ENCODE measurements at places on chromosomes 7 and 10.

GRCh38 chr10:17647326-17647725 is 3.4 kb downstream of the STAM start:
- DNase-seq, result no peak

DNA sequence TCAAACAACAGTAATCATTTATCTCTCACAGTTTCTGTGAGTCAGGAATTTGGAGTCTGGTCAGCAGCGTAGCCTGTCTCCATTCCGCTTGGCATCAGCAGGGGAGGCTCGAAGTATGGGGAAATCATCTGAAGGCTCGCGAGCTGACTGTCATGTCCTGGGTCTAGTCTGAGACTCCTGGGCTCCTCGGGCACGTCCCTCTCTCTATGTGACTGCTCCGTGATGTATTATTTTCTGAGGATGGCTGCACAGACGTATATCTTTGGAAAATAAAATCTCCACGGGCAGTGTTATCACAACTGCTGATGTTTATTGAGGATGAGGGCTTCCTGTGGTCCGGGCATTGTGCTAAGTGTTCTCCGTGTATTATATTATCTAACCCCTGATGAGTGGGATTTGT is 23.3 kb upstream of the PCGF5 start:
- no peak for DNase-seq

GRCh38 chr7:128792471-128793180 is 858 bp downstream of the CCDC136 start:
- no peak for DNase-seq

GRCh38 chr10:58618158-58618676 is 105.5 kb downstream of the BICC1 start:
- DNase-seq, result no peak

- DNase-seq, result no peak
Observed at GRCh38 chr10:124259139-124259825, 159.4 kb downstream of the OAT start.

DNA sequence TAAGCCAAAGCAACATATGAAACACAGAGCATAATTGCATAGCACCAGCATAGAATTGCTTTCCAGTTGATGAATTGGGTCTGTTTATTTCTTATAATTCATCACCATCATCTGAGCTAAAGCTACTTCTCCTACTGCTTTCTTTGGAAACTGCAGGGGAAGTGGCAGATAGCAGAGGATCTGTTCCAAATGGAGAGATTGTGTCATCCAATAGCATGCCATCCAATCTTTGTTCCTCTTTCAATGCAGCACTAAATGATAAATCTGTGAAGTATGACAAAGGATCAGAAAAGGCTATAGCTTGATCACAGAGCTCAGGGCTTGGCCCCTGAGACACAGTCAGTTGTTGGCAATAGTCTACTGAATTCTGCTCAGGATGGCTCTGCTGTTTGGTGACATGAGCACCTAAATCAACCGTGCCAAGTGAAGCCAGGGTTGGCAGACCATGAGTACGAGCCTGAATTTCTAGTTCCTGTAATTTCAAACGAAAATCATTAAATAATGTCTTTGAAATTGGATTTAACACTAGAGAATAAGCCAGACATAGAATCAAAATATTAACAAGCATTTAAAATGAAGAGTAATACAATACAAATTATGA is 90.0 kb downstream of the TFEC start:
- no peak for DNase-seq

DNA sequence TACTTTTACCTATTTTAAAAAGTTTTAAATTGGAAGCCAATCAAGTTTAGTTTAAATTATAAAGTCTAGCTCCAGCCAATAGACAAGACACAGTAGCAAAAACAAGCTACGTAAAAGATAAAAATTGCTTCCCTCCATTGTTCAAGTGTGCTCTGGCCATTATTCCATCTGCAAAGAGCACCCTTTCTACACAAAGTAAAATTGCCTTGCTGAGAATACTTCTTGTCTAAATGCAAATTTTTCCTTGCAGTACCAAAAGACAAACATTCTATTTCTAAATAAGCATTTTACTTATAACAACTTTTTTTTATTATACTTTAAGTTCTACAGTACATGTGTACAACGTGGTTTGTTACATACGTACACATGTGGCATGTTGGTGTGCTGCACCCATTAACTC is 75.9 kb upstream of the ZNF746 start:
- no peak for DNase-seq

DNA sequence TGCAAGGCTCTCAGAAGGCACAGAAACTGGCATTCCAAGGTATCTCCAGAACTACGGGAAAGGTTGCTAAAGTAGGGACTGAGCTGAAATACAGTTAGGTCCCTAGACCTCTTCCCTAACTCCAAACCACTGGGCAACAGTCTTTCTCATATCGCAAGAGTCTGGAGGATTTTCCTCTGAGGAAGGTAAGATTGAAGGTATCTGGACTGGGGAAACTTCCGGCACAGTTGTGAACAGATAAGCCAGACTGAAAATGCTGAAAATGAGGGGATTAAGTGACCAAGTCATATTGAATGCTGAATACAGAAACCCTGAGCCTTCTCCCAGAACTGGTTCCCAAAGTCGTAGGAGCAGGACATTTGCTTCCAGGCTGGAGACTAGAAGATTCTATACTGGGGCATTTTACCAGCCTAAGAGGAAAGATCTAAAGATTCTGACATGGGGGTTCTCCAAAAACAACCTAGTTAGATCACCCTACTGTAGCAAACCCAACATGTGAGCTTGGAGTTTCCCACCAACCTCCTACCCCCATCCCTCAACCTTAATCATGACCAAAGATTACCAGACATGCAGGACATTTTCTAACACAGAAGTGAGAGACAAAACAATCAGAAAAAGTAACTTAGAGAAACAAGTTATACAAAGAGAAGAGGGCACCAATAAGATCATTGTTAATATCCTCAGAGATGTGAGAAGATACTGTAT is 2.8 kb upstream of the PRRT4 start:
- DNase-seq, result no peak

- no peak for DNase-seq
Observed at GRCh38 chr10:121735263-121735662, 137.0 kb upstream of the FGFR2 start.

- no peak for DNase-seq
Observed at GRCh38 chr10:112532189-112532588, 85.2 kb downstream of the VTI1A start.

GRCh38 chr7:16504019-16504418 is 22.6 kb upstream of the LRRC72 start:
- DNase-seq, result no peak

- DNase-seq, result no peak
Observed at GRCh38 chr10:119190353-119190752, 11.7 kb upstream of the PRDX3 start.

DNA sequence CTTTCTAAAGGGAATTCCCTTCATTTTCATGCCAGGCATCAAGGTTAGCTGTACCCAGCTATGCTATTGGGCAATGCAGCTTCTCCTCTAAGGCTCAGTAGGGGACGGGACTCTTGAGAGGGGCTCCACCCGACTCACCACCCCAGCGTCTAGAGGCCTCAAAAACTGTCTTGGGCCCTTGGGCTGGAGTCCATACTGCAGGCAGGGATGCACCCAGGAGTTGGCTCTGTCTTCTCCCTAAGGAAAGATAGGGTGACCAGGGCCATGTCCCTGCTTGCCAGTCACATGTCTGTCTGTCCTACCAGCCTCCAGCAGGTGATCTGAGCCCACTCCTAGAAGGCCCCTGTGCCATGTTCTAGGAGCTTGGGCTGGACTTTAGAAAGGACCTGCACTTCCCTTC is 1.2 kb downstream of the OPN4 start:
- DNase-seq, result no peak

DNA sequence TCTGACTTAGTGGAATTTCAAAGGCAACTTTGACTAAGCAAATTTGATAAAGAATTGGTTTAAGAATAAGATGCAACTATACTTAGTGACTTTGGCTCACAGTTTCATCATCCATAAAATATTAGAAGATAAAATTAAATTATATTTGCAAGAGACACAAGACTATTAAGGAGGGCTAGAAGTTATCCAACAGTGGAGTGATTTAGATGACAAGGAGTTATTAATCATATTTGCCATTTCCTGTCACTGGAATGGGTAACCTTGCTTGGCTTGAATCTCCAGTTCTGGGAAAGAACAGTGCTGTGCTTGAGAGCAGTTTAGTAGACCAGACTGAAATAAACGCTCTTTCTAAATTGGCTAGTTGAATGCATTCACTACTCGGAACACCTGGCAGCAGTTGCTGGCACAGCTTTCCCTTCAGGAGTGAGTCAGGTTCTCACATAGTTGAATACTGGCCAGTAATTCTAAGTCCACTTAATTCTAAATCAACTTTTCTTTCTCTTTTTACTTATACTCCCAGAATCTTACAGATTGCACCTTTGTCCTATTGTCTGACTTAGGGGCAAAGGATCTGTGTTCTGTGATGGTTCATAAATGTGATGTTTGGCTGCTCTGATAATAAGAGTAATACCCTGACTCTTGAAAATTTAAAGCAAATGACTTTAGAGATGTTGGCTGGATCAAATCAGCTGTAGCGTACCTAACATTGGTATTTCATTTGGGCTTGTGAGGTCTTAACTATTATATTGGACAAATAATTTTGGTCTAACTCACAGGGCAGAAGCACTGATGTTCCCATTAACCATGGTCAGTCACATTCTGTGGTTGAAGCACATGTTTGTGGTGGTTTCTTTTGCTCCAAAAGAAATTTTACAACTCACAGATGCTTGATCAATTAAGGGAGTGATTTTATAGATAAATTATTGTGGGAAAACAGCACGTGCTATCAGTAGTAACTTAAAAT is 16.6 kb downstream of the STMP1 start:
- no peak for DNase-seq

- DNase-seq, result no peak
Observed at GRCh38 chr7:33079763-33080690, 17.5 kb upstream of the NT5C3A start.

GRCh38 chr7:3157566-3158287 is 114.1 kb upstream of the CARD11 start:
- no peak for DNase-seq

GRCh38 chr7:67947646-67948045 is 951.0 kb downstream of the TYW1 start:
- DNase-seq, result no peak

GRCh38 chr10:121873236-121873635 is 54.6 kb downstream of the ATE1 start:
- DNase-seq, result no peak

GRCh38 chr10:111200505-111201186 is 123.8 kb downstream of the ADRA2A start:
- no peak for DNase-seq

- DNase-seq, result no peak
Observed at GRCh38 chr7:100077205-100077604, 4.3 kb downstream of the ZNF3 start.

GRCh38 chr10:89421018-89421476 is 6.7 kb downstream of the IFIT5 start:
- no peak for DNase-seq

- DNase-seq, result no peak
Observed at GRCh38 chr10:84196083-84196482, 1.7 kb downstream of the CDHR1 start.

- no peak for DNase-seq
Observed at GRCh38 chr10:121002586-121003205, 151.5 kb downstream of the WDR11 start.

DNA sequence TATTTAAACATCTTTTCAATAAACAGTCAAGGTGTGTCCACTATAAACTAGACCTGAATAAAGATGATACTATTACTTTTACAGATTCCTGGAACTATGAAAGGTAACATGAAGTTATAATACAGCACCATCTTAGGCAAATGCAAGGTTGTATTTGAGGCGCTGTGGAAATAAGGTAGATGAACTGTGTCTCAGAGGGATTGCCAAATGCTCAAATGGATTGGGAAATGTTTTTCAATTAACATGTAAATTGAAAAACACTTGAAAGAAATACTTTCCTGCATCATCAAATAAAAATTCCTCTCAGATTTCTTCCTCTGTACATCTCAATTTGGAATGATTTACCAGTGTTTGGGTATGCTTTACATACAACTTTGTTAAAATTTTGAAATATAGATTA is 139.4 kb downstream of the DKK1 start:
- no peak for DNase-seq

DNA sequence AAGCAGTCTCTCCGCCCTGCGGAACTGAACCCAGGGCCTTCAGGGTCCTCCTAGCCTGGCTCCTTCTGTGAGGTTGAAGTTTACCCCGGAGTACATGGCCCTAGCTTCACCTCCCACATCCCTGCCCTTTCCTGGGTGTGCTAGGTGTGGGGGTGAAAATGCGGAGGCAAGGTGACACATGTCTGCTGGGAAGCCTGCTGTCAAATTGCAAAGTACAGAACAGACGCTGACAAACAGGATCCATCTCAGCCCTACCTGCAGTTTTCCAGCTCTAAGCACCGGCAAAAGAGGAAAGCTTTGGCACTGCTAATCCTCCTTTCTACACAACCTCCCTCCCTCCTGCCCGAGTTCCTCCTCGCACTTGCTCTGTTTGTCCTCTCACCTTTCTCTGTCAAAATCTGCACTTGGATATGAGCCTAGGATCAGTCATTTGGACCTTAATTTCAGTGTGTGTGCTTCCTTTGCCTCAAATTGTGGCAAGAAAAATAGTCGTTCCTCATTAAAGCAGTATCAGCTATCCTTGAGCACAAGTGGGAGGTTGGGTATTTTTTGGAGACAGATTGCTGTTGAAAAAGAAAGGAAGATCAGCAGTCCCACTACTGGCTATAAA is 14.4 kb upstream of the GPR15LG start:
- DNase-seq, result no peak

- DNase-seq, result no peak
Observed at GRCh38 chr7:99210265-99210970, 2.5 kb upstream of the KPNA7 start.

- DNase-seq, result no peak
Observed at GRCh38 chr7:76354516-76354915, 4.3 kb downstream of the YWHAG start.

GRCh38 chr10:15123749-15124184 is 26.6 kb downstream of the RPP38 start:
- no peak for DNase-seq

DNA sequence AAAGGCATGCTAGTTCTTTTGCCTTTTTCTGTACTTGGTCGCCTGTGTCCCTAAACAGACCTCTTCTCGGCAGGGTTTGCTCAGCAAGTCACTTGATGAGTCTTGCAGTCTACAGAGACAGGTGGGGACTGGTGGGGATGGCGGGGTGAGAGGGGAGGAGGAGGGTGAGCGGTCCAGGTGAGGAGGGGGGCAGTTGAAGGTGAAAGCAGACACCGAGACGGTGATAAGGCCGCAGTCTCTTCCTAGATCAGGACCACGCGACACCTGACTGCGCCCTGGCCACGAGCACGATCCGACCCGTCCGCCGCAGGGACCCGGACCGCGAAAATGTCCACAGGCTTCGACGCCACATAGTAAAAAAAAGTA is 566 bp downstream of the ASNS start:
- DNase-seq, result peak; percentile 19

DNA sequence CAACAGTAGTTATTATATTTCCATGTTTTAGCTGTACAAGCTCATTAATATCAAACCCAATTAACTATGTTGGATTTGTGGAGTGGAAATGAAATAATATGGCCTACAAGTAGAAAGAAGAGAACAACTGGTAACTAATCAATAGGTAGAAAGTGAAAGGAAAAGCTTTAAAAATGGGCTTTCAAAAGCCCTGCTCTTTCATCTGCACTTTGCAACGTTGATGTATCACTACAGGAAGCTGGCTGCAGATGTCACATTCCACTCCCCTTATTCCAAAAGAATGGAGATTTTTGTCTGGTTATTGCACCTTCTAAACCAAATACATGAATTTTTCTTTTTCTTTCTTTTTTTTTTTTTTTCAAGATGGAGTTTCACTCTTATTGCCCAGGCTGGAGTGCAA is 11.7 kb upstream of the MKI67 start:
- no peak for DNase-seq
